Glomerular endothelial cell (primary cell): ENCODE measurements at places on chromosomes 5 and 9. TPM values are rescaled to one million over a fixed set of nuclear protein-coding genes. Genes with fewer than 3 reads are reported as not detected.

GRCh38 chr5:43041110-43041668, 1.1 kb upstream of the ANXA2R start:
- peak; percentile 72 for DNase-seq

- DNase-seq, result no peak
Observed at GRCh38 chr5:139342423-139342723, 719 bp downstream of the PAIP2 start.

- DNase-seq, result no peak
Observed at GRCh38 chr5:170315154-170315553, 17.6 kb upstream of the LCP2 start.

GRCh38 chr5:173065155-173065554, 9.0 kb downstream of the CREBRF start:
- no peak for DNase-seq

- no peak for DNase-seq
Observed at GRCh38 chr5:139739150-139739974, 56.2 kb upstream of the PSD2 start.

DNA sequence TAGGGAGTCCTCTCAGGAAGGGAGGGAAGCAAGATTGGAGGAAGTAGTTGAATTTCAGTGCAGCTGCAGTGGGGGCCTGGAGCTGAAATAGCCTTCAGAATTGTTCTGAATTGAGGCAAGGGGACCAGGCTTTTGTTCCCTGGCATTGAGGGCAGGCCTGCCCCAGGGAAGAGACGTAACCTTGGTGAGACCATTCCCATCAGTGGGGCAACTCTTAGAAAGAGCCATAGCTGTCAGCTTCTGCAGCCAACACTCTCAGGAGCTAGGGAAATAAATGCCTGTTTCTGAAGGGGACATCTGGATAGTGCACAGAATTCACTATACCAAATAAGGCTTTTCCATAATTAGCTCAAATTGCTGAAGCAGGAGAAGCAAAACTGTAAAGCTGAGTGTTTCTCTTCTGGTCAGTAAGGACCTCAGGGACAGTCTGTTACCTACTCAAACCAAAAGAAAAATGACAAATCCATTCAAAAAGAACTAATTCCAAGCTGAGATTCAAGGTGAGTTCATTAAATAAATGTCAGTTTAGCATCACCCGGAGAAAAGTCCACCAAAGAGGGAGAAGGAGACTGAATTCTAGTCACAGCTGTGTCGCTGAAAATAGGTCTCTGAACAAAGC, 44.0 kb downstream of the LYRM7 start:
- no peak for DNase-seq

The CARTPT gene
- not detected in 2 replicates for total RNA-seq

- no peak for DNase-seq
Observed at GRCh38 chr5:144416196-144416595, 245.5 kb downstream of the KCTD16 start.

- DNase-seq, result no peak
Observed at GRCh38 chr5:169803077-169803981, 166.3 kb downstream of the DOCK2 start.

GRCh38 chr9:87255431-87256155, 242.1 kb upstream of the DAPK1 start:
- no peak for DNase-seq

The CDX1 gene
- total RNA-seq, result not detected in 2 replicates

DNA sequence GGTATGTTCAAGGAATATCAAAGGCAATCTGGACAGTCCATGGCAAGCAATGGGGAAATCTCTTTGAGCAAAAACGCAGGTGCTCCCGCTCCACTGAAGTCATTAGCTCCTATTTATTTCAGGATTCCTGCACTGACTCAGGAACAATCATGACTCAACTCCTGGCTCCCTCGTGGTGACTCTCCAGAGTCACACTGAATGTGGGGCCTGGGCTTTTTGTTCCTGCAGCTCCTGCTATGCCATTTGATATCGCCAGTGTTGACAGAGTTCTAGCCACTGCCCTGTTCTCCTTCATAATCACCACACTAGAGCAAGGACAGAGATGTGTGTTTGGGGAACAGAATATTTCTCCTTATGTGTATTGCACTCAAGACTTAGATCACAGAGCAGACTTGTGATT, 187.2 kb upstream of the ZNF462 start:
- DNase-seq, result no peak

- no peak for DNase-seq
Observed at GRCh38 chr5:1488882-1489680, 34.7 kb downstream of the LPCAT1 start.

GRCh38 chr5:169302491-169303118, 1.7 kb upstream of the SLIT3 start:
- DNase-seq, result peak; percentile 39

- peak; percentile 3 for DNase-seq
Observed at GRCh38 chr9:90044263-90044662, 439.5 kb downstream of the GADD45G start.
